GM12892 (cell line): ENCODE measurements at places on chromosomes 12 and 14.

- DNase-seq = no peak
These were observed 48.4 kb upstream of the IFNG-AS1 start for GRCh38 chr12:67940780-67941243.

GRCh38 chr12:118780939-118781338 lies 200.4 kb upstream of the SRRM4 start:
- DNase-seq = no peak

GRCh38 chr12:115149685-115150378 lies 465.9 kb upstream of the TBX3 start:
- no peak for DNase-seq

- no peak for DNase-seq
These were observed 31.4 kb downstream of the ALDH2 start for GRCh38 chr12:111798182-111798581.

GRCh38 chr14:35789651-35790050 lies 19.4 kb downstream of the RALGAPA1 start:
- no peak for DNase-seq

DNA sequence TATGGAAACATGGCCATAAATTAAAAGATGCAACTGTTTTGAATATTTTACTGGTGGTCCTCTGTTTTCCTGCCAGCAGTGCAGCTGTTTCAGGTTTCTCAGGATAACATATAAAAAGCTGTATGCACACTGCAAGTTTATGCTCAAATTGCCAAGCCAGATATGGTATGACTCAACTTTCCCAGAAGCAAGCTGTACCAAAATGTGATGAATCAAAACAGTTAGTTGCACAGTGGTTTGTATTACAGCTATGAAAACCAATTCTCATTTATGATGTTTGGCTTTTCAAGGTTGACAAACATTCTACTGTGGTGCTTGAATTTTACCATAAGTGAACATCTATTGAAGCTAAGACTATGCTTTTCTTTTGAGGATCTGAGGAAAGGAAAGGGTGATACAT lies 15.5 kb downstream of the TRMT5 start:
- no peak for DNase-seq

GRCh38 chr12:2535583-2536204 lies 259.1 kb upstream of the FKBP4 start:
- DNase-seq = no peak

- DNase-seq = no peak
These were observed 18.9 kb upstream of the DIABLO start for GRCh38 chr12:122244565-122245371.

DNA sequence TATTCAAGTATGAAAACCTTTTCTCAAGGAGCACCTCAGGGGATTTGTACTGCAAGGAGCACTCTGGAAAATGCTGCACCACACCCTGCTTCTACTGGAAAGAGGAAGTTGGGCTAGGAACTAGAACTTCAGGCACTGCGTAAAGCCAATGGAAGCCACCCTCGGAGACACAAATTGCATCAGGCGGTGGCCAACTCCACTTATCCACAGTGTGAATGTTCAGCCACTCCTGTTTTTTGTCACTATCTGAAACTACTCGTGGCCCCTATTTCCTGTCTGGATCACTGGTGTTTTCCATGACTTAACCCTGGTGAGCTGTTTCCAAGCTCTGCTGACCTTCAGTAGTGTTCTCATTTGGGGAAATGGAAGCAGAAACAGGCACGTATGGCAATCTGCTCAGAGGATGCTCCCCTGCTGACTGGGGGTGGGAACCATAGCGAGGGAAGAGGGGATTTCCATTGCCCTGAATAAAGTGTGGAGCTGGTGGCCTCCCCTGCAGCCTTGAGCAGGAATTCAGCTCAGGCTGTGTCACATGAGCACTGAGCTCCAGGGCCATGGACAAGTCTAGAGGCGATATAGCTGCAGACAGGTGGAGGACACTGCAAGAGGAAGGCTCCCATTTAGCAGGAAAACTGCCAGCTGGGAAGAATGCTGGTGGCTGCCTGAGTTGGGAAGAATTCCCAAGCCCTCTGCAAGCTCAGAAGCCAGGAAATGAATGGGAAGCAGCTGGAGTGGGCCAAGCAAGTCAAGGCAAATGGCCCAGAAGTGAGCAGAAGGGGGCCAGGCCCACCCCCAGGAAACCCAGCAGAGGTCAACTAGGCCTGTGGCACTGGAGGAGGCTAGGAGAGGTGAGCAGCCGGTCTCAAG lies 50.5 kb upstream of the RAP1B start:
- no peak for DNase-seq

GRCh38 chr14:96177766-96178375 lies 26.8 kb upstream of the BDKRB2 start:
- no peak for DNase-seq

GRCh38 chr12:30979371-30980259 lies 53.1 kb downstream of the TSPAN11 start:
- no peak for DNase-seq

DNA sequence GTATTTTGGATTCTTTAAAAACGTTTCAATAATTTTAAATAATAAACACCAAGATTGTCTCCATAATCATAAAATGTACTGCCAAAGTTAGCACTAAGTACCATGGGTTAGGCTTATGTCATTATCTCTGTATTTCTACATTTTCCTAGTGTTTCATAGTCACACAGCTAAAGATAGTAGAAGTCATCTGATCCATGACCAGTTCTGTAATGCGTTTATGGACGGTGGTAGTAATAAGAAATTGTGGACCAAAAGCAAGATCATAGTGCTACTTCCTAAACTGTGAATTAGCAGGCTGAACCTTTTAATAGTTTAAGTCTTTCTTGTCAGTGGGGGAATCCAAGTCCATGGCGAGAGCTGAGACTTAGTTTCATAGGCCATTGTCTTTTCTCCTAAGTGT lies 142.1 kb downstream of the AKAP6 start:
- DNase-seq = no peak

GRCh38 chr12:113075137-113075683 lies 18.7 kb downstream of the DTX1 start:
- peak; percentile 74 for DNase-seq

GRCh38 chr14:105201156-105201924 lies 20.2 kb upstream of the NUDT14 start:
- no peak for DNase-seq

DNA sequence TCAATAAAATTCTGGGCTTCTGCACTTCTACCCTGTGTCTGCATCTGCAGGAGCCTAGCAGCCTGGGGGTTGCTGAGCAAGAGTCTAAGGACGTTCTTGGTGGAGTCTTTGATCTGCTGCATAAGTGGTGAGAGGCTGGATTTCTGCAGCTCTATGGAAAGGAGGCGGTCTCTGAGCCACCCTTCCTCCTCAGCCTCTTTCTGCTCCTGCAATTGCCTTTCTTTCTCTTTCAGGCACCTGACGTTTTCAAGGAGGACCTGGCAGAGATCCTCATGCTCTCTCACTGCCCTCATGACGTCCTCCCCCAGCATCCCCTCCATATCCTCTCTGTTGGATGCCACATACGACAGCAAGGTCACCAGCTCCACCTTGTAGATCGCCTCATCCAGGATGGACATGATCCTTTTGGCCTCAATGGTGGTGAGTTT lies 13.6 kb upstream of the TPCN1 start:
- no peak for DNase-seq

DNA sequence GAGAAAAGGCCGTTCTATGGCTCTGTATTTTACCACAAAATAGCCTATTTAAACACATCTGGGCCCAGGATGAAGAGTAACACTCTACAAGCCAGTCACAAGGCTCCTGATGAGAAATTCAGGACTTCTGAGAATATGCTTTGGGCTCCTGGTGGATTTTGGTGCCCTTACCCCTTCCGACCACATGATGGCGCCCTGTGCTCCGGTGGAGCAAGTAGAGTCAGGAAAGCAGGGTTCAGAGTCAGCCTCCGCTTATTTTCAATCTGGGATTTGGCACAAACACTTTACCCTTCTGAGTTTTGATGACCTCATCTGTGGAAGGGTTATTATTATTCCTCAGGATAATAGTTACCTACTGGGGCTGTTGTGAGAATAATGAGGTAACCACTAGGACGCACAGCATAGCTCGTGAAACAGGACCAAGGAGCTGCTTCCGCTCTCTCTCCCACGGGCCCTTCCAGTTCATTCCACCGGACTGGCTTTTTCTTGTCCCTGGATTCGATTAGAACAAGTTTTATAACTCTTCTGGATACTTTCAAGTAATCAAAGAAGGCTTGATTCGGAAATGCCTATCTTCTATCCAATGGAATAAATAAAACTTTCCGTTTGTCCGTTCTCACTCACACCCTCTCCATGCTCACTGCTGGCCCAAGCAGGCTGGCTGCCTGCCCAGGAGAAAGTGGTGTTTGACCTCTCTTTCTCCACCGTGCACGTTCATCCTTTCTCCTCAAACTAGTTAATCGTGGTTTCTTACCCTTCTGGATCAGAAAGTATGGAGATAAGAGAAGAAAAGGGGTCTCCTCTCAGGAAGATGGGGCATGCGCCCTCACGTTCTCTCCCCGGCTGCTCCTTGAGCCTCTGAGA lies 104.6 kb downstream of the GALC start:
- DNase-seq = no peak

GRCh38 chr14:47366006-47366405 lies 309.4 kb downstream of the MDGA2 start:
- DNase-seq = no peak

- DNase-seq = peak; percentile 19
These were observed 90.3 kb downstream of the C12orf75 start for GRCh38 chr12:105420659-105421240.

DNA sequence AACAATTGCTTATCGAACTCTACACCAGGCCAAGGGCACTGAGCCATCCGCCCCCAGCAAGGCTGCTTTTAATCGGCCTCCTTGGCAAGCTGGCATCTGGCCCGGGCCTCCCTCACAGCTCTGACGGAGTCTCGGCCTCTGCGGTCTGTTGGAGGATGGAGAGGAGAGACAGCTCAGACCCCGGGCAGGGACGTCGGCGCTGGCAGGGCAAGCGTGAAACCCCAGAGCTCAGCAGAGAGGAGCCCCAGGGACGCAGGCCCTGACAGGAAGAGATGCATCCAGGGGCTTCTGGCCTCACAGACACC lies 17.5 kb downstream of the CAMKK2 start:
- DNase-seq = no peak

GRCh38 chr14:68674538-68675232 lies 118.2 kb downstream of the ZFP36L1 start:
- DNase-seq = no peak

DNA sequence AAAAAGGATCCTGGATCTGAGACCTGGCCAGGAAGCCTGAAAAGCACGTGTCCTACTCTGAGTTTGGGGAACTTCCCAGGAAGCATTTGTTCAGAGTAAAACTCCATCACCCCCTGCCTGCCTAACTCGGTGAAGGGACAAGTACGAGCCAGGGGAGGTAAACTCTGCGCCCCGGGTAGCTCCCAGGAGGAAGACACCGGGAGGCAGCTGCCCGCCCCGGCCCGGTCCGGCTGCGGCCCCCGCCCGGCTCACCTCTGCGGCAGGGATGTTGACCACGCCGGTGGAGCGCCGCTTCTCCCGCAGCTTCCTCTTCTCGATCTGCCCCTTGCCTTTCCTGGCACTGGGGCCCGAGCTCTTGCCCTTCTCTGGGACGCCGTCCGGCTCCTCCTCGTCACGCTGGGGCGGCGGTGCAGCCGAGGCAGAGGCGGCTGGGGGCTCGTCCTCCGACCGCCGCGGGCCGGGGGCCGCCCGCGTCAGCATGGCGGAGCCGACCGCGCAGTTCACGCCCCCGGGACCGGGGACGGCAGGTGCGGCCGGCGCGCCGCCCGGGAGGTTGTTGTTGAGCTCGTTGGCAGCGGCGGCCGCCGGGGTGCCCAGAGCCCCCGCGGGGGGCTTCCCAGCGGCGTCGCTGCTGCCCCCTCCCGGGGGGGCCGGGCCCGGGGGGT lies 1.2 kb downstream of the PAWR start:
- DNase-seq = peak; percentile 28

GRCh38 chr12:131895640-131896079 lies 1.2 kb downstream of the ULK1 start:
- no peak for DNase-seq

- no peak for DNase-seq
These were observed 879 bp downstream of the EDDM3A start for GRCh38 chr14:20746566-20746965.

- no peak for DNase-seq
These were observed 28.9 kb downstream of the ESR2 start for GRCh38 chr14:64265222-64265621.

- DNase-seq = no peak
These were observed 46.5 kb downstream of the PTPRB start for GRCh38 chr12:70590549-70591226.

DNA sequence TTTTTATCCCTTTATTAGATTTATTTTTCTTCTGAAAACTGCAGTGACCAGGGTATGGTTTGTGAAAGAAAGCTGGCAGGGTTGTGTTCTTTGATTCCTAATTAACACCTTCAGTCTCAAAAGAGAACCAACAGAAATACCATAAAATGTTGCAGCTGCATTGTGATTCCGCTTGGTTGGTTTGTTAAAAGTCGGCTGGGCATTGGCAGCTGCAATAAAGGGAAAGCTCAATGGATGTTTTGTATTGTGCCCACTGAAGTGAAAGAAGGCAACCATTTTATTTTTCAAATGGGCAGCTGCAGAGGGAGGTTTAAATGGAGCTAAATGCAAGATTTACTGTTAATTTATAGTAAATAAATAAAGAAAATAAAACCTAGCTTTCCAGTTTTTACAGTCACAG lies 16.7 kb downstream of the LGR5 start:
- no peak for DNase-seq

DNA sequence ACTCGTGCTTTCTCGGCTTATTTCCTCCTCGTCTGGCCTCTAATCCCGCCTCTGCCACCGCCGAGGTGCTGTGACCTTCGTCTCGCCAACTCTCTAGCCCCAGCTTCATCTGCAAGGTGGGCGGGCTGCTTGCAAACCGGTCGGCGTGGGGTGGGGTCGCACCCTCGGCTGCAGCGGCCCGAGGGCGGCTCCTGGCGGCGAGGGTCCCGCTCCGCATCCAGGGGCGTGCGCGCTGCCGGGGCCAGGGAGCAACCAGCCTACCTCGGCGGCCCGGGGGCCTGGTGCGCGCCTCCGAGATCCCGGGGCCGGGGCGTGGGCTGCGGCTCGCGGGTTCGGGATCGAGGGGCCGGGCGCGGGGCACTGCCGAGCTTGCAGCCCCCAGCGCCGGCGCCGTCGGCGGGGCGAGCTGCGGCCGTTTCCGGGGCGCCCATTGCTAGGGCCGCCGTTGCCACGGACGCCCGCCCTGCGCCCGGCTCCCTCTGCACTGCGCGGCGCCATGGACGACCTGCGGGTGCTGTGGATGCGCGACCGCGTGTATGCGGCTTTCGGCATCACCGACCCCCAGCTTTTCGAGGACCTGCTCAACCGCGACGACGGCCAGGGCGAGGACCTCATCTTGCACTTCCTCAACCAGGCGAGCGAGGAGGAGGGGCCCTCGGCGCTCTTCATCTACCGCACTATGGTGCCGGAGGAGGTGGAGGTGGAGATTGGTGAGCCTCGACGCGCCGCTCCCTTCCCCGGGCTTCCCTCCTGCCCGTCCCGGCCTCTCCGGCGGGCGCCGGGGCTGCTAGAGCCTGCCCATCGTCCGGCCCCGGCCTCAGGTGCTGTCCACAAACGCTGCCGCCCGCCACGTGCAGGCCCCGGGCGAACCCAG lies at the start of gene DNAH10:
TSS of gene DNAH10 (plus strand) at position 461 of the 874 bp plus-strand sequence. CDS start at position 497, 36 bp downstream.
- peak; percentile 67 for DNase-seq

GRCh38 chr12:62622177-62622576 lies 155.6 kb downstream of the MON2 start:
- no peak for DNase-seq

GRCh38 chr12:45611061-45611460 lies 118.4 kb upstream of the ARID2 start:
- no peak for DNase-seq

- no peak for DNase-seq
These were observed 1.4 kb upstream of the RNF10 start for GRCh38 chr12:120532701-120533238.
